Activated T-cell treated with anti-CD3 and anti-CD28 coated beads, Interleukin-2, amount 50 U/mL, for 72 hours (primary cell): ENCODE measurements at places on chromosomes 7 and 10. TPM values are rescaled to one million over a fixed set of nuclear protein-coding genes. Genes with fewer than 3 reads are reported as not detected.

The FOXI2 gene
- not detected for total RNA-seq

The CYCS gene
- 147 TPM for total RNA-seq

The CDHR1 gene
- total RNA-seq = 2.2 TPM

The SNCG gene
- total RNA-seq = not detected

The DNAJC12 gene
- total RNA-seq = 35.6 TPM

The NPFFR1 gene
- total RNA-seq = not detected

The VAX1 gene
- total RNA-seq = not detected

The FEZF1 gene
- total RNA-seq = not detected
